ENCODE measurements at places on chromosomes 1 and 21. TPM values are rescaled to one million over a fixed set of nuclear protein-coding genes. Genes with fewer than 3 reads are reported as not detected.

Gene OR2T35
- not detected for total RNA-seq

Gene KRTAP13-2
- not detected for total RNA-seq

Gene PTPN22
- total RNA-seq: 0.55 TPM

Gene TEDDM1
- not detected for total RNA-seq

Gene PCP4
- total RNA-seq: not detected

Gene AMY1B
- not detected for total RNA-seq

Gene EXTL2
- 23.1 TPM for total RNA-seq
